Pancreas (tissue), 10 donors: ENCODE measurements at places on chromosomes 7 and 10. TPM values are rescaled to one million over a fixed set of nuclear protein-coding genes. Genes with fewer than 3 reads are reported as not detected.

- H3K4me3 ChIP-seq: no peak overlapping the region
- DNase-seq: no peak
- no peaks in the 10 kb centered on the region for H3K4me1 ChIP-seq
- H3K36me3 ChIP-seq: no peaks in the 10 kb centered on the region
- H3K27me3 ChIP-seq: no peaks in the 10 kb centered on the region
- H3K27ac ChIP-seq: no peak overlapping the region
Observed at GRCh38 chr10:116059320-116059719, 213.7 kb downstream of the GFRA1 start.

DNA sequence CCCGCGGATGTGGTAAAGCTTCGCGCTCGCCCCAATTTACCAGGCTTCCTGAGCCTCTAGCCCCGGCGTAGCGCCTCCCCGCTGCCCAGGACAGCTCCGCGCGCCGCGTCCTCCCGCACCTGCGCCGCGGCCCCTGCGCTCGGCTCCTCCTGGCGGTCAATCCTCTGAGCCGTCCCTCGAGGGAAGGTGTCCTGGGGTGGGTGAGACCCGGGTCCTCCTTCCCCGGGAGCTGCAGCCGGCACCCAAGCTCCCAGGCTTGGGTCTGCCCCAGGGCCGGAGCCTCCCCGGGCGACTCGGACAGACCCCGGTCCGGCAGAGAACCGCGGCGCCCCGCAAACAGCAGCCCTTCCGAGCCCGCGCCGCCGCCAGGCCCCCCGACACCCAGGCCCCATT lies 512 bp downstream of the OSBPL3 start:
- no peaks in the 10 kb centered on the region for H3K27me3 ChIP-seq

DNA sequence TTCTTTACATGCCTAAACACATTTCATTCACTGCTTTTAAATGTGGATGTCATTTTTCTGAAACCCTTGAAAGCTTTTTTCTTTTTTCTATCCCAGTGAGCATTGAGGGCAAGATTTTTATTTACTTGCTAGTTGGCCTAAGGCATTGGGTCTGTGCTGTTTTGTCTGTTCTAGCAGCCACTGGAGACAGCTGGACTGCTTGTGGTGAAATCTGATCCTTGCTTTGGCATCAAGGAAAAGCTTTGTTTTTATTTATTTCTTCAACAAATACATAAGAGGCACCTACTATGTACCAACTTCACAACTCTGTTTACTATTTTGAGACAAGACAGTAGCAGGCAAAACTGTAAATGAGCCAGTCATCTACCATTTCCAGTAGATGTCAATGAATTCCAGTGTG lies 28.4 kb upstream of the PDLIM1 start:
- no peaks in the 10 kb centered on the region for H3K4me1 ChIP-seq
- H3K27me3 ChIP-seq: no peaks in the 10 kb centered on the region
- no peak overlapping the region for H3K27ac ChIP-seq
- DNase-seq: no peak
- H3K4me3 ChIP-seq: no peak overlapping the region

GRCh38 chr7:4715410-4715776 lies 33.3 kb downstream of the FOXK1 start:
- H3K27me3 ChIP-seq: no peaks in the 10 kb centered on the region
- H3K4me1 ChIP-seq: peaks cover 3% of the 10 kb centered on the region
- no peaks in the 10 kb centered on the region for H3K36me3 ChIP-seq
- no peak for DNase-seq
- H3K27ac ChIP-seq: peak overlapping the region; percentile 9

GRCh38 chr7:92448205-92448747 lies 994 bp downstream of the GATAD1 start:
- H3K27me3 ChIP-seq: no peaks in the 10 kb centered on the region
- H3K4me3 ChIP-seq: peak overlapping the region; percentile 98
- peak overlapping the region; percentile 98 for H3K27ac ChIP-seq
- H3K4me1 ChIP-seq: peaks cover 15% of the 10 kb centered on the region
- peaks cover 9% of the 10 kb centered on the region for H3K36me3 ChIP-seq

GRCh38 chr7:26187380-26188205 lies 13.0 kb downstream of the HNRNPA2B1 start:
- peaks cover 46% of the 10 kb centered on the region for H3K36me3 ChIP-seq
- no peak for DNase-seq
- H3K4me3 ChIP-seq: no peak overlapping the region
- H3K4me1 ChIP-seq: peaks cover 8% of the 10 kb centered on the region
- no peaks in the 10 kb centered on the region for H3K27me3 ChIP-seq
- H3K27ac ChIP-seq: no peak overlapping the region

- H3K27me3 ChIP-seq: no peaks in the 10 kb centered on the region
- H3K4me3 ChIP-seq: no peak overlapping the region
Observed at GRCh38 chr10:53491774-53492173, 719.2 kb upstream of the MBL2 start.

DNA sequence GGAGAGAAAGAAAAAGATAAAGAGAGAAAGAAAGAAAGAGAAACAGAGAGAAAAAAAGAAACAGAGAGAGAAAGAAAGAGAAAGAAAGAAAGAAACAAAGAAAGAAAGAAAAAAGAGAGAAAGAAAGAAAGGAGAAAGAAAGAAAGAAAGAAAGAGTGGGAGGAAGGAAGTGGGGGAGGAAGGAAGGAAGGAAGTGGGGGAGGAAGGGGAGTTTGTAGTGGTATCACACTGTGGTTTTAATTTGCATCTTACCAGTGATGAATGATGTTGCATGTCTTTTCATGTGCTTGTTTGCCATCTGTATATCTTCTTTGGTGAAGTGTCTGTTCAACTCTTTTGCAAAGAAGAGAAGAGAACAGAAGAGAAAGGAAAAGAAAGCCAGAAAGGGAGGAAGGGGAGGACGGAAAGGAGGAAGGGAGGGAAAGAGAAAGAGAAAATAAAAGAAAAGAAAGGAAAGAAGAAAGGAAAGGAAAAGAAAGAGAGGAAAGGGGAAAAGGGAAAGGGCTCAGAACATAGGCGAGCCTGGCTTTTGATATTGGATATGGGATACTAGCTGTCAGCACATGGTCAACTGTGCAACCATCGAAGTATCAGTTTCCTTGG lies 79.2 kb upstream of the FRMD4A start:
- no peak for DNase-seq
- no peak overlapping the region for H3K4me3 ChIP-seq
- H3K4me1 ChIP-seq: no peaks in the 10 kb centered on the region
- no peaks in the 10 kb centered on the region for H3K36me3 ChIP-seq
- H3K27ac ChIP-seq: no peak overlapping the region
- no peaks in the 10 kb centered on the region for H3K27me3 ChIP-seq

DNA sequence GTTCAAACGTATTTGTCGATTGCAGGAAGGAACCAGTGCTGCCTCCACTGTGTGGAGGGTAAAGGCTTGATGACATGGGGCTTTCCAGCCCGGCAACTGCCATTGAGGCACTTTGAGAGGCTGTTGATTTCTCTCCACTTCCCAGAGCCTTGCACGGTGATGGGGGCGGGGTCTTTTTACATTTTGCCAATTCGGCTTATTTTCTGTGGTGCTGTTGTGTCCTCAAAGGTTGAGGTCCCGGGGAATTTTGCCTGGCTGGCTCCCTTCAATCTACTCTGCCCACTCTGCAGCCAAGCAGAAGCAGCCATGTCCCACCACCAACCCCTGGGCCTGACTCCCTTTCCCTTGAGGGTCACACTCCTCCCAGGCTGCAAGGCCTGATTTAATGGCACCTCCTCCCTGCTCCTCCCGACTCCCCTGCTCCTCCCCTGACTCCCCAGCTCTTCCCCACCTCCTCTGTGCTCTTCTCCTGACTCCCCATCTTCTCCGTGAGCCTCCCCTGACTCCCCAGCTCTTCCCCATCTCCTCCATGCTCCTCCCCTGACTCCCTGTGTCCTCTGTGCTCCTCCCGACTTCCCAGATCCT lies 39.0 kb downstream of the OAT start:
- H3K4me3 ChIP-seq: no peak overlapping the region
- no peak overlapping the region for H3K27ac ChIP-seq
- DNase-seq: no peak
- H3K4me1 ChIP-seq: no peaks in the 10 kb centered on the region
- no peaks in the 10 kb centered on the region for H3K36me3 ChIP-seq

- H3K36me3 ChIP-seq: no peaks in the 10 kb centered on the region
- no peaks in the 10 kb centered on the region for H3K4me1 ChIP-seq
- no peak overlapping the region for H3K4me3 ChIP-seq
- no peaks in the 10 kb centered on the region for H3K27me3 ChIP-seq
Observed at GRCh38 chr10:241451-241850, 106.2 kb downstream of the ZMYND11 start.

DNA sequence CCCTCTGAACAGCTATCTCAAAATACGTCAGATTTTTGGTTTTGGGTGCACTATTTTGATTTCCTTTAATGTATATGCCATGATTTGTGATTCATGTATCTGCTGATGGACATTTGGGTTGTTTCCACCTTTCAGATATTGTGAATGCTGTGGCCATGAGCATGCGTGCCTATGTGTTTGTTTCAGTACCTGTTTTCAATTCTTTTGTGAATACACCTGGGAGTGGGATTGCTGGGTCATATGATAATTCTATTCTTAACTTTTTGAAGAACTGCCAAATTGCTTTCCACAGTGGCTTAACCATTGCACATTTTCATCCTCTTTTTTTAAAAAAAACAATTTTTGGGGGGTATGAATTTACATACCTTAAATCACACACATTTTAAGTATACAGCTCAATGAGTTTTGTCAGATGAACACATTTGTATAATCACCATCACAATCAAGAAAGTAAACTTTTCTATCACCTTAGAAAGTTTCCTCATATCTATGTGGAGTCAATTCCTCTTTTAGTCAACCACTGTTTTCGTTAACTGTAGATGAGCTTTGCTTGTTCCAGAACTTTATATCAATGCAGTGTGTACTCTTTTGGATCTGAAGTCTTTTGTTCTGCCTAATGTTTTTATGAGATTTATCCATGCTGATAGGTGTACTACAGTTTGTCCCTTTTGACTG lies 36.9 kb downstream of the CYP26A1 start:
- no peaks in the 10 kb centered on the region for H3K36me3 ChIP-seq
- H3K27me3 ChIP-seq: no peaks in the 10 kb centered on the region
- H3K27ac ChIP-seq: no peak overlapping the region
- H3K4me1 ChIP-seq: no peaks in the 10 kb centered on the region

- DNase-seq: no peak
- H3K4me3 ChIP-seq: no peak overlapping the region
- no peak overlapping the region for H3K27ac ChIP-seq
- no peaks in the 10 kb centered on the region for H3K36me3 ChIP-seq
- no peaks in the 10 kb centered on the region for H3K27me3 ChIP-seq
Observed at GRCh38 chr10:49139028-49139845, 5.4 kb upstream of the FAM170B start.

DNA sequence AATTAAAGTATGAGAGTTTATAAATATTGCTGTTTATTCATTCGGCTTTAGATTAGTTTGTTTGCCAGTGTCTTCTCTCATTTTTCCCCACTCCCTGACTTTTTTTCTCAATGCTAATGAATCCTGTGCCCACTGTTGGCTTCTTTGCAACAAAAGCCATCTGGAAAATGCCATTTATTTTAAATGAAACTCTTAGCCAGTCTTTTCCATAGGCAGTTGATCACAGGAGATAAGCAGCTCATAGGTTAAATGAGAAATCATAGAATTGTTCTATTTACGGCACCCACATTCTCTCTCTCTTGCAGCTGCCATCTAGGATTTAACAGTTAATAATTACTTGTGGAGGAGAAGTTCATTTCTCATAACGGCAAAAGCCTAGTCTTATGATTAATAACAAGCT lies 249.3 kb upstream of the POM121L12 start:
- H3K4me3 ChIP-seq: no peak overlapping the region
- H3K27me3 ChIP-seq: no peaks in the 10 kb centered on the region
- no peaks in the 10 kb centered on the region for H3K4me1 ChIP-seq
- DNase-seq: no peak
- no peaks in the 10 kb centered on the region for H3K36me3 ChIP-seq

GRCh38 chr10:105827133-105827532 lies 1186.0 kb downstream of the SORCS3 start:
- no peak overlapping the region for H3K4me3 ChIP-seq
- no peak for DNase-seq
- no peaks in the 10 kb centered on the region for H3K4me1 ChIP-seq
- H3K36me3 ChIP-seq: no peaks in the 10 kb centered on the region
- no peak overlapping the region for H3K27ac ChIP-seq
- no peaks in the 10 kb centered on the region for H3K27me3 ChIP-seq

DNA sequence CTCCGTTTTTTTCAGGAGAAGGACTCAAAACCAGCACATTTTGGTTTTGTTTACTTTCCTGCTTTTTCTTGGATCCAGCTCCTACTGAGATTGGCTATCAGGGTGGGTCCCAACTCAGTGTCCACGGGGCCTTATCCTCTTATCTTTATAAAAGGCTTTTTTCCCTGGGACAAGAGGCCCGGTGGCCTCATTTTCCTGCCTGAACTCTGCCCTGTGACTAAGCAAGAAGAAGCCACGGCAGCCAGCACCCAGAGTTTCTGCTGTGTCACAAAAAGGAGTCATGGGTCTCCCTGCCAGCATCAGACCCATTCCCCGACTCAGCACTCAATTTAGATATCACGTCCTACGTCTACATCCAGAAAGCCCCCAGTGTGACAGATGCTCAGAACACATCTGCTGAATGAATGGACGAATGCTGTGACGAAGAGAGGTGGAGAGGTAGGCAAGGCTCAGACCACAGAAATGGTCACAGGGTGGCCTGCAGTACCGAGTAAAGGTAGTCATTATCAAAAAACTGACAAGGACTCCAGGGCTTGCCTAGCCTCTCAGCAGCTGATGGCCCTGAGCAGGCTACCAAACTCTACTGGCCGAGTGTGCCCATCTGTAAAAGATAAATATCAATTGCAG lies 16.7 kb downstream of the DLG5 start:
- peaks cover 12% of the 10 kb centered on the region for H3K4me1 ChIP-seq
- H3K36me3 ChIP-seq: no peaks in the 10 kb centered on the region
- no peak overlapping the region for H3K4me3 ChIP-seq
- no peak overlapping the region for H3K27ac ChIP-seq
- DNase-seq: no peak
- H3K27me3 ChIP-seq: no peaks in the 10 kb centered on the region

- H3K27me3 ChIP-seq: no peaks in the 10 kb centered on the region
- H3K4me3 ChIP-seq: no peak overlapping the region
- no peaks in the 10 kb centered on the region for H3K36me3 ChIP-seq
- no peak for DNase-seq
Observed at GRCh38 chr7:113912876-113913275, 5.9 kb downstream of the PPP1R3A start.

DNA sequence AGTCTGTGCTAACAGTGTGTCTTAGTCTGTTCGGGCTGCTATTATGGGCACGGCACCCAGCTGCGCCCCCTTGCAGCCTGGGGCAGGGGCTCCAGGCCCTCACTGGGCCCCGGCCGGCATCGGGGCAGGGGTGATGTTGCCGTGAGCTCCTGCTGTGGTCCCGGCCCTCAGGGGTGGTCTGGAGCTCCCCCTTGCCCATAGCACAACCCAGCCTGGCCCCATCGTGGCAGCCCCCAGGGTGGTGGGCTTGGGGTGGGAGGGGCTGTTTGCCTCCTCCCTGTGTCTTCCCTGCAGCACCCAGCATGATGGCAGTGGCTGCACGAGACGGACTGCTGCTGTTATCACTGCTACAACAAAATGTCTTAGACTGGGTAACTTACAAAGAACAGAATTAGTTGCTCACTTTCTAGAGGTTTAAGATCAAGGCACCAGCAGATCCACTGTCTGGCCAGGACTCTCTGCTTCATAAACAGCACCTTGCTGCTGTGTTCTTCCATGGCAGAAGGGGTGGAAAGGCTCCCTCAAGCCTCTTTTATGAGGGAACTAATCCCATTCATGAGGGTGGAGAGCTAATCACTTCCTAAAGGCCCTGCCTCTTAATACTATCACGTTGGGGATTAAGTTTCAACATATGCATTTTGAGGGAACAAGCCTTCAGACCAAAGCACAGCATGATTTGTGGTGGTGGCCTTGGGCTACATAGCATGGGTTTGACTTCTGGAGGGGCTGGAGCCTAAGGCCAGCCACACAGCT lies 149.5 kb downstream of the SEC23IP start:
- H3K4me1 ChIP-seq: no peaks in the 10 kb centered on the region
- no peaks in the 10 kb centered on the region for H3K36me3 ChIP-seq
- H3K27me3 ChIP-seq: no peaks in the 10 kb centered on the region
- H3K27ac ChIP-seq: no peak overlapping the region

The AUTS2 gene
- total RNA-seq: 5.8 TPM

The MLLT10 gene
- 15.0 TPM for total RNA-seq

The INHBA gene
- 0.28 TPM for total RNA-seq

The STK32C gene
- total RNA-seq: 4.9 TPM
